ENCODE measurements at places on chromosomes 3 and 15.

DNA sequence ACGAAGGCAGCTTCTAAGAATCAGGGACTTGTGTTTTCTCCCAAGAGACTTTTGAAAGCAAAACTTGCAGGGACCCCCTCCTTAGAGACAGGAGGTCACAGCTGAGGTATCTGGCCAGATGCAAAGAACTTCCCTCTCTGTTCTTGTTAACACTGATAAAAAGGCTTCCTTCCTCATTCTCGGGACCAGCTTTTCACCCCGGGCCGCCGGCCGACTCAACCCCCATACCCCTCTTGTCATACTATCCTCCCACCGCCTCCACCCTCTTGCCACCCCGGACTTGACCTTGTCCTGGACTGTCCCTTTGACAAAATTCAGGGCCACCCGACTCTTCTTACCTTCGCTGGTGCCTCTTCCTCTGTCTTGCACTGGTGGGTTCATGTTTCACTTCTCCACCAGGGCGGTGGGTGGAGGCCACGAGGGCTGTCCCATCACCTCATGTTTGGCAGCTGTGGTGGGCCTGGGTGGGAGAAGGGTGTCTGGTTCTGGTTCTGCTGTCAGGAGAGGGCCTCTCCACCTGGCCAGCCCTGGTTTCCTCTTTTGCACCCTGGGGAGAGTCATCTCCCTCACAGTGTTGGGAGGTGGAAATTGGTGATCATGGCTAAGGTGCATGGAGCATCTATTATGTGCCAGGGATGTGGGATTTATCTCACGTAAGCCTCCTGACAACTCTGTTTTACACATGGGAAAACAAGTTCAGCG, 32.5 kb downstream of the BHLHE40 start:
- peak; percentile 97 for DNase-seq

DNA sequence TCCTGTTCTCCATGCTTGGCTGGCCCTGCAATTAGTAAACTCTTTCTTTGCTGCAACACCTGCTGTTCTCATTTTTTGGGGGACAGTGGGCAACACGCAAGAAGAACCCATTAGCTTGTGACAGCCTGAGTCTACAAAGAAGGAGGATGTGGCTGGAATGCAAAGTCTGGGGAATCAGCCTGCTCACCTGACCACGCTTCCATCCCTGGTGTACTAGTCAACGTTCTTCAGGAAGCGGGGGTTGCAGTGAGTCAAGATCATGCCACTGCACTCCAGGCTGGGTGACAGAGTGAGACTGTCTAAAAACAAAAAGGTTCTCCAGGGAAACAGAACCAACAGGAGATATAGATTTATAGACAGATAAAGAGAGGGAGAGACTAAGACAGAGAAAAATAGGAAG, 27.7 kb upstream of the KBTBD12 start:
- no peak for DNase-seq

GRCh38 chr3:81197386-81197785, 564.1 kb downstream of the GBE1 start:
- DNase-seq = no peak

- DNase-seq = no peak
Measured at GRCh38 chr3:161558236-161558635, 61.6 kb downstream of the OTOL1 start.

GRCh38 chr3:30557746-30558303, 48.6 kb upstream of the TGFBR2 start:
- no peak for DNase-seq

DNA sequence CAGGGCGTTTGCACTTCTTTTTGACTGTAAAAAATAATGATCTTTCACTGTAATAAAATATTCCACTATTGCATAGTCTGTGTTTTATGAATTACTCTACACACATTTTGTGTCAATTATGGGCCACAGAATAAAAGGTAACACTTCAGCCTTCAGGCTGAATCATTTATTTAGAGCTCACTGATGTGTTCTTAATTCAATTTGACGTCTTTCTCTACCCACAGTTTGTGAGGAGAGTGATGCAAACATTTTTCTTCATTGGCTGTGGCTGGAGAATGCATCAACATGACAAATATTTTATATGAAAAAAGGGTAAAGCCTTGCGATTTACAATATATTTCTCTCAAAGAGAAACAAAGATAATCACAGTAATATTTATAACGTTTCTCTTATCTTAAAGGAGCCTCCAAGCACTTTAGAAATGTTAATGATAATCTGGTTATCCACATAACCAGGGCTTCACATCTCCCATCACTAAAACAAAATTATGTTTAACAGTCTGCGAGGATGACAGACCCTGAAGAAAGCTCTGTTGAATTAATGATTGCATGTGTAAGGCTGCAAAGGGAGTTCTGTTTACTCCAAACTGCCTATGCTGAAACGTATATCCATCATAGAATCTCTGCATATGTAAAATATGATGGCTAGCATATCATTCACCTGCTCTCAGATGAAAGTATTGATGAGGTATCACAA, 951.3 kb downstream of the ZPLD1 start:
- no peak for DNase-seq

GRCh38 chr15:63987796-63988378, 58.4 kb downstream of the DAPK2 start:
- DNase-seq = no peak

- no peak for DNase-seq
Measured at GRCh38 chr15:79089890-79090486, 592 bp downstream of the RASGRF1 start.

DNA sequence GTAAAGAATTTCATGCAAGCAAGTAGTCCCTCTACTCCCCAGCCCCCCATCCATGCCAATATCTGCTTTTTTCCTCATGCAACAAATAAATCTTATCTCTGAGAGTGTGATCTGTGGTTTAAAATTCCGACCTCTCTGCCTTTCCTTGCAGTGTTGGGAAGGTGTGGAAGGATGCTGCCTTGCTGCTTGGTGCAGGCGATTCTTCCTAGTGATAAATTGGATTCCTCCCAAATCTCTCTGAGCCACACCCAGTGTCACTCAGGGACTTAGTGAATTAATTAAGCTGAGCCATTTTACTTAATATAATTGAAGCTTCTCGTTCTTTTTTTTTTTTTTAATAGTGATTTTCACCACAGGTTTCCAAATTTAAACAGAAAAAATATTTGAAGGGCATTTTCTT, 3.4 kb downstream of the GAP43 start:
- no peak for DNase-seq

GRCh38 chr3:31431321-31431720, 101.4 kb upstream of the STT3B start:
- no peak for DNase-seq

GRCh38 chr3:10833855-10834414, 17.9 kb downstream of the SLC6A11 start:
- no peak for DNase-seq

- DNase-seq = no peak
Measured at GRCh38 chr3:126671521-126671920, 16.6 kb upstream of the TXNRD3 start.

- no peak for DNase-seq
Measured at GRCh38 chr15:42264795-42265194, 8.2 kb upstream of the GANC start.

DNA sequence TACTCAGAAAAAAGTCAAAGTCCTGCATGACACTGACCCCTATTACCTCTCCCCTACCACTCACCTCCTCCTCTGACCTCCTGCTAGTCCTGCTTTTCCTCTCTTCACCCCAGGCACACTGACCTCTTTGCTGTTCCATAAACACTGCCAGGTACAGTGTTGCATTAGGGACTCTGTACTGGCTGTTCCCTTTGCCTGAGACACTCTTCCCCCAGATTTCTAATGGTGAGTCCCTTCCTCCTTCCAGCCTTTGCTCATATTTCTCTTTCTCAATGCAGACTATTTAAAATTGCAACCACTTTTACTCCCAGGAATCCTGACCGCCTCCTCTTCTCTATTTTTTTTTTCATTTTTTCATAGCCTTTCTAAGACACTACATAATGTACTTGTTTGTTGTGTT, 36.3 kb upstream of the UBE2E2 start:
- DNase-seq = no peak

GRCh38 chr3:132038198-132038825, 3.5 kb upstream of the CPNE4 start:
- no peak for DNase-seq

DNA sequence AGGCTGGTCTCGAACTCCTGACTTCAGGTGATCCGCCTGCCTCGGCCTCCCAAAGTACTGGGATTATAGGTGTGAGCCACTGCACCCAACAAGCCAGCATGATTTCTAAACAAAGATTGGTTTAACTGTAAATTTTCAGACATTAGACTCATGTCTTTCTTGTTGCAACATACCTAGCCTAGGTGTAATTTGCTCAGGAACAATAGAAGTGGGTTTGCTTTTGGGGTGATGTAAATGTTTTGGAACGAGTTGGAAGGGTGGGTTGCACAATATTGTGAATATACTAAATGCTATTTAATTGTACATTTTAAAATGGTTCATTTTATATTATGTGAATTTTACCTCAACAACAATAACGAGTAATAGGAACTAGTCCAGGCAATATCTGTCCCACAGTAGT, 7.1 kb downstream of the CCR4 start:
- DNase-seq = no peak

DNA sequence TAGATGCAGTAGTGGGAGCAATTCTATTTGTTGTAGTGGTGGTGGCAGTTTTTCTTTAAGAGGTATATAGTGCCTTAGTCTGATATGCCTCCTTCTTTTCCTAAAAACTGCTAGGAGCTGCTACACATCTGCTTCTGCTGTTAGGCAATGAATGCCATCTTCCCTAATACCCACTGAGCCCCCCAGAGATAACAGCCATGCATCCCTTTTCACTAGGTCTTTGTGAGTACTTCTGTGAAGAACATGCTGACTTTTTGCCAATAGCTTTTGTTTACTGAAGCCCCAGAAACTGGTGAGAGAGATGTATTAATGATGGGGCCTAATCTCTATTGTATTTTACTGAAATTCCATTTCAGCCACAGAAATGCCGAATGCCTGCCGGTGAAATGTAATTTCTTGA, 92.6 kb upstream of the CHL1 start:
- no peak for DNase-seq

DNA sequence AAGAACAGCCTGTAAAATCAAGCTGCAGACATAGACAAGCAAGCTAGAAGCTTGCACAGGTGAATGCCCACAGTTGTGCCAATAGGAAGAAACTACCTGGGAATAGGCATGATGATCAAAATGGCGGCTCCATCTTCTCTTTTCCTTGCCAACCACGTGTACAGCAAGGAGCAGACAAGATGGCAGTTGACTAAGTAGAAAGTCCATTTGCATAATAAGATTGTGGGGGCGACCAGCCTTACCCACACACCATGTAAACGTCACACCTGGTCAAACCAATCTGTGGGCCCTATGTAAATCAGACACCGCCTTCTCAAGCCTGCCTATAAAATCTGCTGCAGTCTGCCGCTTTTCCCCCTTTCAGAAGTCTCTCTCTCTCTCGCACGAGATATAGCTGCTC, 25.1 kb upstream of the ANKRD34C start:
- DNase-seq = no peak

DNA sequence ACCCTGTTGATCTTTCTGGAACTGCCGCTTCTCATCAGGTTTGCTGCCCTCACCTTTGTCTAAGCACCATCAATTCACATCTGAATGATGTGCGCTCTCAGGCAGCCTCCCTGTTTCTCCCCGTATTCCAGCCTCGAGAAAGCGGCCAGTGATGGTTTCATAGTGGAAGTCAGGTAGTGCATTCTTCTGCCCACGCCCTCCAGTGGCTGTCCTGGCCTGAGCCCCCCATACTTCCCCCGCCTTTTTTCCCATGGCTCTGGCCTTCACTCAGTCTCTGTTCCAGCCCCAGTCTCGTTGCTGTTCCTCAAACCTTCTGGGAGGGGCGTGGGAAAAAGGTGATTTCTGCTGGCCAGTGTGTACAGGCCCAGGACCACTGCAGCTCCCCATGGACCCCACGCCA, 101.3 kb downstream of the ASB7 start:
- DNase-seq = no peak

- no peak for DNase-seq
Measured at GRCh38 chr15:70701891-70702568, 61.3 kb downstream of the UACA start.

GRCh38 chr3:190734490-190734889, 128.0 kb downstream of the GMNC start:
- DNase-seq = no peak

GRCh38 chr3:185693985-185694653, 108.0 kb downstream of the SENP2 start:
- DNase-seq = no peak

- DNase-seq = no peak
Measured at GRCh38 chr3:185381320-185382058, 18.6 kb downstream of the MAP3K13 start.

GRCh38 chr15:67127331-67127664, 61.9 kb downstream of the SMAD3 start:
- no peak for DNase-seq

- no peak for DNase-seq
Measured at GRCh38 chr3:171225165-171225564, 198.6 kb upstream of the SLC2A2 start.

DNA sequence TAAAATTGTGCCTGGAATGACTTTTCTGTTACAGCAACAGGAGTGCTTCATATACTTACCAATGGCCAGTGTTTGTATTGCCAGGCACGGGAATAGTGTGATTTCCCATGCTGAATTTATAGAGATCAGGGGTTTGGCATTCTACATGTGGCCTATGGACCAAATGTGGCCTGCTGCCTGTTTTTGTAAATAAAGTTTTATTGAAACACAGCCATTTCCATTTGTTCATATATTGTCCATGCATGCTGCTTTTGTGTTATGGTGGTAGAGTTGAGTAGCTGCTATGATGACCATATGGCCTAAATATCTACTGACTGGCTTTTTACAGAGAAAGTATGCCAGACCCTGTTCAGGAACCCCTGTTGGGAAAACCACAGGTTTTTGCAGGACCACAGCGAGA, 55.6 kb downstream of the SLCO3A1 start:
- no peak for DNase-seq

- DNase-seq = no peak
Measured at GRCh38 chr3:116492379-116492778, 47.1 kb upstream of the LSAMP start.

DNA sequence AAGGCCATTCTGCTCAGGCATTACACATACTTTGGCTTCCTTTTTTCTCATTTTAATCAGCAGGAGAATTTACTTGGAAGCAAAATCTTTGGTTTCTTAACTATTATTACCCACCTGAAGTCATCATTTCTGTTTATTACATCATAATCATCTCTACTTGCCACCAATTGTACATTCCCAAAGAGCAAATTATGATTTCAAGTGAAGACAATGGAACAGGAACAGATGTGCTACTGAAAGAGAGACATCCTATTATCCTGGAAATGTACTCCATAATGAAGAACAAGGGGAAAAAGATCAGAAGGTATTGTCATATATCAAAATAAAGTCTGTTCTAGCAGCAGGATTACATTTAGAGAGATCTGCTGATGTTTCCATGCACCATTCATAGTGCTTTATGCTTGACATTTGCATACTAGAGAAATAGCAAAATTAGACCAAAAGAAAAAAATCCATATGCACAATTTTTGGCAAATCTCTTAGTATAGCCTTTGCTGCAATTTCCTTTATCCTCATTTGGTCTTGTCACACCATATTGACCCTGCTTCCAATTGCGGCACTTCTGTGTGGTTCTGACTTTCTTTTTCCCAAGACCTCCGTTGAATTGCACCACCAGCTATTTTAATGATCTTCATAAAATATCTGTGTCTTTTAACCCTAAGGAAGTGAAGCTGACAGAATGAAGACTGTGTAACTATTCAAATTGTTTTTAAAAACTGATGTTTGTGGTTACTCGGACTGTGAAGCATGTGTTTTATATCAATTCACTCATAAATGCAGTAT, 683.8 kb downstream of the ZNF385D start:
- no peak for DNase-seq

- DNase-seq = no peak
Measured at GRCh38 chr15:90142216-90143165, 40.2 kb upstream of the IDH2 start.

GRCh38 chr15:38283010-38283409, 30.4 kb downstream of the SPRED1 start:
- no peak for DNase-seq
